ENCODE measurements at places on chromosomes 5 and 9.
A peak's percentile ranks its signal among the peaks of the same experiment; 100 is the strongest.

GRCh38 chr9:122133263-122133983 is 26.2 kb downstream of the NDUFA8 start:
- DNase-seq, result no peak

DNA sequence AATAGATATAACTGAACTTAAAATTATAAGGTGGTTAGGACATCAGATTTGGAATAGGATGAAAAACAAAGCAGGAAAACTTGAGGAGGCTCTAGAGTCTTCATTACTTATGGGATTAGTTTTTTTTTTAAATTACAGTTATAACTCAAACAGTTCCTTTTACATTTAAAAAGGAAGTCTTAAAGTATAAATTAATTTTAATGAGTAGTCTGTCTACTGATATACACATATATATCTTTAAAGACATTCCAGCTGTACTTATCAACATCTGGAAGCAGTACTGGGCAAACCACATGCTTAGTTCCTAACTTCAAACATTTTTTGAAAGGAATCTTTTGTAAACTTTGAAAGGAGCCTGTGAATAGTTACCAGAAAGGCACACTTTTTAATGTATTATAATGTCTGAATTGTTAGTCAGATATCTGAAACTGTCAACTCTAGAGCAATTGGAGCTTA is 6.0 kb downstream of the ACTBL2 start:
- no peak for DNase-seq

GRCh38 chr9:38344566-38345324 is 47.8 kb upstream of the ALDH1B1 start:
- DNase-seq, result no peak

DNA sequence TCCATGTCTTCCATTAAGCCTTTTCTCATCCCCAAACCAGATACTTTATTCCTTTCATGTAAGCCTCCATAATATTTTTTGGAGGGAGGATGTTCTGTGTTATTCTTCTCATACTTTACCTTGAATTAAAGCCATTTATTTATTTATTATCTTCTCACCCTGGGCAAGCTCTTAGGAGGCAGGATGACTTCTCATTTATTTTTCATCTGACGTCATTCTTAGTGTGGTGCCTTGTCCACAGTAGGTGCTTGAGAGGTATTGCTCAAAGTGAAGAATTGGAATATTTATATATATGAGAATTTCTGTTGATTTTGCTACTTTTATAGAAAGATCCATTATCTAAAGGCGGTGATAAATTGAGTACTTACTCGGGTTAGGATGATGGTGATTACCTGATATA is 458.3 kb upstream of the ACTBL2 start:
- no peak for DNase-seq

DNA sequence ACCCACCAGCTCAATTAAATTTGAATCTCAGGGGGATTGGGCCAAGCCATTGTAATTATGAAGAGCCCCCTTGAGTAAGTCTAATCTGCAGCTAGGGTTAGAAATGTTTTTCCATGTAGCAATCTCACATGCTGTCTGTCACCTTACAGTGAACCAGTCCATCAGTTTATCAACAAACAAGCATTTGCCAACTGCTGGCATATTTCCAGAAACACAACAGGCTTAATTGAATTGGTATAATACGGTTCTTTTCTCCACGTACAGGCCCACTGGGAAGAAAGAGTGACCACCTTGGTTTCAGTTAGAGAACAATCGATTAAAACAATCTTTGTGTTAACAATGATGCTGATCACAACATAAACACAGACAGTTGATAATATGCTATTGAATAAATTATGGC is 67.4 kb downstream of the NSUN2 start:
- DNase-seq, result no peak

DNA sequence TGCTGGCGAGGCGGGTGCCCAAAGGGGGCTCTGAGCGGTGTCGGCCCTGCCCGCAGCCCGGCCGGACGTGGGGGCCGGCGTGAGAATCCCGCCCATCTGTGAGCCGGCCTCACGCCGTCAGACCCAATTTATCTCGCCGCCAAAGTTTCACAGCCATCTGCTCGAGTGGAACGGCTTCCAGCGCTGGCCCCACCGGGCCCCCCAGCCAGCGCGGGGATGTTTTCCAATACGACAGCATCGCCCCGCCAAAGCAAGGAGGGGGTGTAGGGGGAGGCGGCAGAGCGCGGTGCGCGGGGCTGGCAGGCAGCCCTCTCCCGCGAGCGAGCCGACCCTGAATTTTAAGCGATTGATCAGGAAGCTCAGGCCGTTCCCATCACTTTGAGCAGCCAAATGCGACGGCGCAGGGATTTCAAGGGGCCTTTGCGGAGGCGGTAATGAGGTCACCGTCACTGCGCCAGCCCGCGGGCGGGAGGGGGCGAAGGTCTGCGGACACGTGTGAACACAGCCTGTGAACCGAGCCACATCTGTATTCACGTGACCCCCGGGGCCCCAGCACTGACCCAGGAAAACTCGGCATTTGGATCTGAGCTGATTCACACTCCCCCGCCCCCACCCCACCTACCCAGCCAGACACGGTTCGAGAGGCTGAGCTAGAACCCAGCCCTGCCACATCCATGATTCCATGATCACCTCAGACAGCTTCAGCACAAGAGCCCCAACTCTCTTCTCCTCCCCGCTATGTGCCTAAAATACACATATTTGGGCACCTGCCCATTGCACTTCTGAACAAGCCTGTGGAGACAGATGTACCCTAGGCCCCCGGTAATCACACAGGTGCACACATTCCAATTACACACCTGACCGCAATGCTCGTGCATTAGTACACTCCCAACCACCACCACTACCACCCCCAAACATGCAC is 47.8 kb upstream of the PSD2 start:
- DNase-seq, result no peak

- DNase-seq, result no peak
Measured at GRCh38 chr9:106403081-106403480, 459.9 kb upstream of the ZNF462 start.

GRCh38 chr5:33206962-33207506 is 233.7 kb upstream of the TARS1 start:
- DNase-seq, result no peak

DNA sequence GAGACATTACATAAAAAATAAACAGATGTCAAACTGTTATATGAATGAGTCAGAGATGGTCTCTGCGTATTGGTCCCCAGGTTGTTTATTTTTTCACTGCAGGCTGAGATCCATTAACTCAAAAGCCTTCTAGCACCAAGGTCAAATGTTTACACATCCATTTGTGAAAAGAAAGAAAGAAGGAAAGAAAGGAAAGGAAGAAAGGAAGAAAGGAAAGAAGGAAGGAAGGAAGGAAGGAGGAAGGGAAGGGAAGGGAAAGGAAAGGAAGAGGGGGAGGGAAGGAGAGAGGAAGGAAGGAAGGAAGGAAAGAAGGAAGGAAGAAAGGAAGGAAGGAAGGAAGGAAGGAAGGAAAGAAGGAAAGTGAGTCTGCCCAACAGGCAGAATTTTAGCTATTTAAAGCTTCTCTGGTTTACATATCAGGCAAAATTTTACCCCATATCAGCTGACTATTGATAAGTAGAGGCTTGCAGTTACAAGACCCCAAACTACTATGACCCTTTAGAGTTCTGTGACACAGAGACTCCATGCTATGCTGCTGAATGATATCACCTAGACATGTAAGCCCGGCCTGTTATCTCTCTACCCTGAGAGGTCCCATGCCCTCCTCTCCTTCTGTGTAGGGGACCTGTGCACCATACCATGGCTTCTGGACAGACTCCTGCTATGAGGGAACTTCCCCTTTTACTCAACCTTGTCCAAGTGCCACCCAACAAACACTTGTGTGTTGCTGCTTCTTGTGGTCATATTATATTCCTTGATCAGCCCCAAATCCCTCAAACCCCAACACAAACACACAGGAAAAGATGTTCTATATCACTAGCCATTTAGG is 59.0 kb downstream of the DRD1 start:
- DNase-seq, result no peak

DNA sequence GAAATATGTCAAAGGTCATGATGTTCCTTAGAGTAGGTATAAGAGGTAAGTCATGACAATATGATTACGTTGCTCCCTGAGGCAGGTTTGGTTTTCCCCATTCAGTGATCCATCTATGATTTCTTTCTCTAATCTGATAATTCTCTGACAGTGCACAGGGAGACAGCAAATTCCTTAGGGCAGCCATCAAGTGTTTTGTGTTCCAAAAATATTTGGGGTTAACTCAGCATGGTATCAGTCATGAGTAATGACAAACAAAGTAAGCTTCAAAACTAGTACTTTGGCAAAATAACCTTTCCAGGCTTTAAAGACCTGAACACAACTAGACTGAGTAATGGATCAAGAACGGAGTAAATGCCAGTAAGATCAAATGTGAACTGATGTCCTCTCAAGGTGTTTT is 55.3 kb upstream of the SPATA31E1 start:
- no peak for DNase-seq

GRCh38 chr9:36691671-36692070 is 119.0 kb downstream of the MELK start:
- no peak for DNase-seq

DNA sequence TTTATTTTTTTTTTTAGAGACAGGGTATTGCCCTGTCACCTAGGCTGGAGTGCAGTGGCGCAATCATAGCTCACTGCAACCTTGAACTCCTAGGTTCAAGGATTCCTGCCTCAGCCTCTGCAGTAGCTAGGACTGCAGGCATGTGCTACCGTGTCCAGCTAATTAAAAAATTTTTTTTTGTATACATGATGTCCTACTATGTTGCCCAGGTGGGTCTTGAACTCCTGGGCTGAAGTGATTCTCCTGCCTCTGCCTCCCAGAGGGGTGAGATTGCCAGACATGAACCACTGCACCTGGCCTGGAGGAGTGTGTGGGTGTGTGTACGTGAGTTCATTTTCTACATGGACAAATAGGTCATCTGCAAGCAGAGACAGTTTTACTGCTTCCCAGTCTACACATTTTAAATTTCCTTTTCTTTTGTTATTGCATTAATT is 33.8 kb downstream of the JMY start:
- DNase-seq, result no peak

- DNase-seq, result no peak
Measured at GRCh38 chr9:102841376-102841775, 153.8 kb upstream of the CYLC2 start.

DNA sequence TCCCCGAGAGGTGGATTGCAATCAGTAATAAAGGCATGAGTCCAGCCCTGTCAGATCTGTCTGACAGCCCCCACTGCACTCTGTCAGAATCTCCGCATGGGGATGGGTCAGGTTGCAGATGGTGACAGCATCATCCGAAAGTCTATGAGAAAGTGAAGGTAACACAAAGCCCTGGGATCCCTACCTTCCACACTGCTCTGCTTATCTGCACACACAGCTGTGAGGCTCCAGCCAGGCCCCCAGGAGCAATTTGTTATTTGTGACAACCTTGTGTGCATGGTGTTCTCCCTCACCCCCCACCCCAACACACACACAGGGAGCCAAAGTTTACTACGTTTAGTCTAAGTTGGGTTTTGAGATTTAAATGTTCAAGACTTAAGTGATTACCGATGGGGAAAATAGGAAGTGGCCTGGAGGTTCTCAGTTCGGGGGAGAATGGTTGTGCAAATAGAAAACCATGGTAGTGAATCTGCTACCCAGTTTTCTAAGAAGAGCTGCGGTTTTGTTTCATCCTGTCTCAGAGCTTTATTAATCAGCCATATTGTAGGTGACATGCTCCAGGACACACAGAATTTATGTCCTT is 92.7 kb downstream of the SV2C start:
- peak; percentile 51 for DNase-seq

DNA sequence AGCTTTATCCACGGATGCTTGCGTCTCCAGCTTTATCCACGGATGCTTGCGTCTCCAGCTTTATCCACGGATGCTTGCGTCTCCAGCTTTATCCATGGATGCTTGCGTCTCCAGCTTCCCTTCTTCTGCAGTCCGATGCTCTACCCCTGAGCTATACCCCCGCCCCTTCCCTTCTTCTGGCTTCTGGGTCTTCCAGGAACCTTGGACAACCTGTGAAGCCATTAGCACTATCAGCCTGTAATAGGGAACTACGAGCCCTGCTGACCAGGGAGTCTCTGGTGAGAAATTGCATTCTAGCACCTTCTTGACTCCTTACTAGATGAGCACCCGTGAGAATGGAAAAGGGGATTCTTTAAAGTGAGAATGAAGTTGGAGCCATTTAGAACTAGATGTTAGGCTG is 39.1 kb upstream of the SH3PXD2B start:
- no peak for DNase-seq

DNA sequence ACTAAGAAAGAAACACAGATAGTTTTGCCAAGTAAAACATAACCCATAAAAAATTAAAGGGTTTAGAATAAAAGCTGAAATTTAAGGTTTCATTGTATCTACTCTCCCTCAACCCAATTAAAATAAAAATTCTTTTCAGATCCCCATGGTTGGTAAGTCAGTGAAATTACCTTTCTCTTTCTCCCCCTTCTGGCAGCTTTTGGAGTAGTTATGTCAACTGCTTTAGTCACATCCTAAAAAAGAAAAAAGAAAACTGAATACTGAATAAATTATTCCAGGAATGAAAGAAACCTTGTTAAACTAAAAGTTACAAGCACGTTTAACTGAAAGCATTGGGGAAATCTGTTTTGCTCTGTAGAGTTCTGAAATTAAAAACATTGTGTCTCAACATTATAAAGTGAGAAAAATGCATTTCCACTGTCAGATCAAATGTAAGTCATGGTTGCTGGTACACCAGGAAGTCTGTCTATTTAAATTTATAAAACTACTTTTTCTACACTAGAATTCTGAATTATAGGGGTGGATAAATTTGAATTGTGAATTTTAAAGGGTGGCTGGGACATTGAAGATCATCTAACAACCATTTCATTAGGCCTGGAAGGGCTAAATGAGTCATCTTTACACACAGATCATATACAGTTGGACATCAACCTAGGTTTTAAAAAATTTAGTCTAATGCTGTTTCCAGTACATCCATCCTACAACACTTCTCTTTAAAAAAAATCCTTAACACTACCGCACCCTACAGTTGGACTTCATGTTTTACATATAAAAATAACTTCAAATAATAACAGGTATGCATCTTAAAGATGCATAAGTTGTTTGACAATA is 24.7 kb downstream of the PSIP1 start:
- DNase-seq, result no peak

GRCh38 chr5:127757576-127757975 is 54.4 kb downstream of the CCDC192 start:
- no peak for DNase-seq

DNA sequence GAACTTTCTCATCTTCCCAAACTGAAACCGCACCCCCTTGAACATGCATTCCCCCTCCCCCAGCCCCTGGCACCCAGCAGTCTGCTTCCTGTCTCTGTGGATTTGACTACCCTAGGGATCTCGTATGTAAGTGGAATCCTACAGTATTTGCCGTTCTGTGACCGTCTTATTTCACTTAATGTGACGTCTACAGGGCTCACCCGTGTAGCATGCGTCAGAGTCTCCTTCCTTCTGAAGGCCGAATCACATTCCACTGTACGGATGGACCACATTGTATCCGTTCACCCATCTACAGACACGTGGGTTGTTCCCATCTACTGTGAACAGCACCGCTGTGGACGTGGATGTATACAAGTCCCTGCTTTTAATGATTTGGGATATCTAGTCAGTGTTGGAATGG is 4.5 kb downstream of the PRRX2 start:
- no peak for DNase-seq

Measured in GM12864 (cell line).